A172 (cell line): ENCODE measurements at places on chromosomes 7 and 10. TPM values are rescaled to one million over a fixed set of nuclear protein-coding genes. Genes with fewer than 3 reads are reported as not detected.
A peak's percentile ranks its signal among the peaks of the same experiment; 100 is the strongest.

The PCLO gene
- total RNA-seq: 44.4 and 53.0 TPM in 2 replicates

The INPP5A gene
- 13.1 and 15.7 TPM in 2 replicates for total RNA-seq

- DNase-seq: no peak
Observed at GRCh38 chr7:5437987-5438386, 14.4 kb upstream of the TNRC18 start.

The CLEC2L gene
- total RNA-seq: not detected in 2 replicates

DNA sequence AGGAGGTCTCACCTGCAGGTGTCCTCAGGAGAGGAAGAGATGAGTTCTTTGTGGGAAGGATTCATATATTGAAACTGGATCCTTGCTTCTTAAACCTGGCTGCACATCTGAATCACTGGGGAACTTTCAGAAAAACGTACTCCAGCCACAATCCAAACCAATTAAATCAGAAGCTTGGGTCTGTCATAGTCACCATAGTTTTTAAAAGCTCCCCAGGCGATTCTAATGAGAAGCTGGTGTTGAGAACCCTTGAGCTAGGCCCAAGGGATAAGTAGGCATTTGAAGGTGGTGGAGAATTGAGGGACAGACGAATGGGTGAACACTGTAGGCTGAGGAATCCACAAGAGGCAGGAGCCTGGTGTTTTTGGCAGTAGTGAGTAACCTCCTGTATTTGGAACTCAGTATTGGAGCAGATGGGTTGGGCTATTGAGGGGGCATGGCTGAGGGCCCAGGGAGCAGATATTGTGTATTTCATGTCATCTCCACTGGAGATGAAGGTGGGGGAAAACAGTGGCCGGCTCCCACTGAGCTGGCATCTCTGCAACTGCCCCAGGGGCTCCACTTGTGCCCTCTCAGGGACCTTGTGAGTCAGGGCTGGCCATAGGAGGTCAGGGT lies 14.5 kb downstream of the ADCYAP1R1 start:
- DNase-seq: no peak

The BTRC gene
- 10.3 and 10.7 TPM in 2 replicates for total RNA-seq

DNA sequence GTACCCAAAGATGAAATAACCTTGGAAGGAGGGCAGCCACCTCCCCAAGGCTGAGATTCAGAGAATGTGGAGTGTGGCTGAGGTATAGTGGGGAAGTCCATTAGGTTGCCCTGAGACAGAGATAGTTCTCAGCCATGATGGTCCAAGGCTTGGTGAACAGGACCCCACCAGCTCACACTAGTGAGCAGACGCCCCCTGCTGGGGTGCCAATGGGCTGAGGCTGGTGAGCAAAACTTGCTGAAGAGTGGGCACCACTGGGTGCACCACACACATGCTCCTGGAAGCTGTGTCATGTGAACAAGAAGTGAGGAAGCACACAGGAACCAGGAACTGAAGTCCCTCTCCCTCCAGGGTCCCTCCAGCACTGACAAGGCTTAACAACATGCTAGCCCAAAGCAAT lies 8.9 kb downstream of the FBXL13 start:
- peak; percentile 32 for DNase-seq
